ENCODE measurements at places on chromosomes 11 and 22.

DNA sequence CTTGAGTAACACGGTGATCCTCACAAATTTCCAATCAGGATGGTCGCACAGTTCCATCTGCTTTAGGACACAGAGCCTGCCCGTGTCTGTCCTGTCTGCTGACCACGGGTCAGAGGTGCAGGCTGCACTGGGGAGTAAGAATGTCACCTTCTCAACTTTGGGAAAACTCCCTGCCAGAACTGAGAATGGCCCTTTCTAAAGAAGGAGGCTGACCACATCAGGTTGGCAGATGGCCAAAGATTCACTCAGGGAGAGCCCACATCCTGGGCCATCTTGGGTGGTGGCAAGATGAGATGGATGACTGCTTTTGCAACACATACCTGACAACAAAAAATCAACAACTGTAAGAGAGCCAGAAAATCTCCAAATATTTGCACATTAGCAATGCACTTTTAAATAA, 101.9 kb downstream of the IGLL1 start:
- peaks cover 2% of the 10 kb centered on the region for H3K4me1 ChIP-seq
- no peaks in the 10 kb centered on the region for H3K36me3 ChIP-seq
- H3K27me3 ChIP-seq, result peaks cover 33% of the 10 kb centered on the region
- peak; percentile 9 for DNase-seq

DNA sequence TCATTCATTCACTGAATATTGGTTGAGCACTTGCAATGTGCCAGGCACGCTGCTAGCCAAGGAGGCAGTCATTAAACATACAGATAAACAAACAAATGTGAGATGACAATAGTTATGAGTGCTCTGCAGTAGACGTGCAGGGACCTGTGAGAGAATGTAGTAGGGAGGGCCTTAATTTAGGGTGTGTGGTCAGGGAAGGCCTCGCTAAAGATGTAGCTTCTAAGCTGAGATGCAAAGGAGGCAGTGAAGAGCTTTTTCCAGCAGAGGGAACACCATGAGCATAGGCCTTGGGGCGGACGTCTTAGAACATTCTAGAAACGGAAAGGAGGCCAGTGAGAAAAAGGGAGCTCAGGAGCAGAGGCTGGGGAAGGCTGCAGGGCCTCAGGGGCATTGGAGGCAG, 789 bp upstream of the NCF4 start:
- no peaks in the 10 kb centered on the region for H3K36me3 ChIP-seq
- H3K4me3 ChIP-seq, result no peak overlapping the region
- no peak for DNase-seq
- peaks cover 2% of the 10 kb centered on the region for H3K4me1 ChIP-seq
- H3K27ac ChIP-seq, result no peak overlapping the region

DNA sequence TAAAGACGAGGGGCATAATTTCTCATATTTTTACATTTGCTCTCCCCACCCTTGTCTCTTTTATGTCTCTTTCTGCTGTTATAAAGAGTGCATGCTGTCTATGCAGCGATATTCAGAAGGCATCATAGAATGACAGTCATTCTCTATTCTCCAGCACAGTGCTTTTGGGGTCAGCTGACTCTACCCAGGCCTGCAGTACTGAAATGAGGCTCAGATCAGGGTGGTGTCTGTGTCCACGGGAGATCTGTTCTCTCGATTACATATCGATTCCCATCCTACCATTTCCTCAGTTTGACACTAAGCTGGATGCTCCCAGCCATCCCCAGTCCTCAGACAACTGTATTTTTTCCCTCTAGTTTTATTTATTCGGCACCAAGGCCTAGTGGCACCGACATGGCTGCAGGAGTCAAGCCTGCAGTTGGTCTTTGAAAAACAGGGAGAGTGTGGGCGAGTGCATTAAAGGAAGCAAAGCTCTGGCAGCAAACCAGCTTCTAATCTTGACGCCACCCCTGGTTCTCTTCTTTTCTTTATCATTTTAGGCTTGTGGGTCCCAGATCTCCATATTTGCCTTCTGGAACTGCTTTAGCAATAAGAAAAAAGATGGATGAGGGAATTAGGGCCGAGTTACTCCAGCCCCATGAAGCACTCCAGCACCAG, 71.6 kb upstream of the PICALM start:
- no peaks in the 10 kb centered on the region for H3K36me3 ChIP-seq
- DNase-seq, result no peak
- H3K27me3 ChIP-seq, result no peaks in the 10 kb centered on the region
- no peak overlapping the region for H3K4me3 ChIP-seq
- H3K4me1 ChIP-seq, result no peaks in the 10 kb centered on the region
- no peak overlapping the region for H3K27ac ChIP-seq

GRCh38 chr11:43737201-43737590, 56.7 kb downstream of the HSD17B12 start:
- peaks cover 7% of the 10 kb centered on the region for H3K36me3 ChIP-seq
- no peak for DNase-seq
- no peaks in the 10 kb centered on the region for H3K27me3 ChIP-seq
- no peak overlapping the region for H3K4me3 ChIP-seq
- H3K4me1 ChIP-seq, result peaks cover 3% of the 10 kb centered on the region
- H3K27ac ChIP-seq, result peak overlapping the region; percentile 28

DNA sequence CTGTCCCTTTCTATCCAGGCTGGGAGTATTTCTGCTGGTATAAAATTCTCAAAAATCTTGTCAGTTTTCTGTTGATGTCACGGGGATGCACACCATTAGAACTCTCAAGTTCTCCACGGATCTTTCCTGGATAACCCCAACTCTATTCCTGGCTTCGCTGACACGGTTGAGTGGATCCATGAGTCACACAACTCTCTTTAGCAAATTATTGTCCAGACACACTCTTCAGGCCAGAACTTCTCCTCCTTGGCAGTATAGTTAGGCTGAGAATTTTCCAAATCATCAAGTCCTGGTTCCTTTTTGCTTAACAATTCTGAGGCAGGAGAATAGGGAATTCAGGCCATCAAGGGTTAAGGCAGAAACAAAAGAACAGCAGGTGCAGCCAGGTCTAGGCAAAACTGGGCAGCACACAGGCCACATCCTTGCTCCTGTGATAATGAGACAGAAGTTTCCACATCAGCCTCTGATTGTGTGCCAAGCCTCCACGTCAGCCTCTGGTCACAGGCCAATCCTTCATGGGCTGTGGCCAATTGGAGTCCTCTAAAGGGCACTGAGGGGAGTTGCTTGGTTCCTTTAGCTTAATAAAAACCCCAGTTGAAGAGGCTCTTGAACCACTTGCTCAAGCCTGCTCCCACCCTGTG, 5.7 kb upstream of the ACAT1 start:
- peak; percentile 89 for DNase-seq
- H3K4me1 ChIP-seq, result peaks cover 10% of the 10 kb centered on the region
- H3K27ac ChIP-seq, result peak overlapping the region; percentile 95
- no peak overlapping the region for H3K4me3 ChIP-seq
- H3K36me3 ChIP-seq, result peaks cover 8% of the 10 kb centered on the region

- H3K36me3 ChIP-seq, result peaks cover 69% of the 10 kb centered on the region
- H3K27ac ChIP-seq, result no peak overlapping the region
- no peaks in the 10 kb centered on the region for H3K27me3 ChIP-seq
- no peak overlapping the region for H3K4me3 ChIP-seq
- DNase-seq, result no peak
These were observed 5.9 kb downstream of the RNF215 start for GRCh38 chr22:30381264-30381663.

GRCh38 chr22:49617264-49617663, 210.4 kb downstream of the BRD1 start:
- DNase-seq, result no peak
- no peaks in the 10 kb centered on the region for H3K4me1 ChIP-seq
- no peaks in the 10 kb centered on the region for H3K36me3 ChIP-seq

DNA sequence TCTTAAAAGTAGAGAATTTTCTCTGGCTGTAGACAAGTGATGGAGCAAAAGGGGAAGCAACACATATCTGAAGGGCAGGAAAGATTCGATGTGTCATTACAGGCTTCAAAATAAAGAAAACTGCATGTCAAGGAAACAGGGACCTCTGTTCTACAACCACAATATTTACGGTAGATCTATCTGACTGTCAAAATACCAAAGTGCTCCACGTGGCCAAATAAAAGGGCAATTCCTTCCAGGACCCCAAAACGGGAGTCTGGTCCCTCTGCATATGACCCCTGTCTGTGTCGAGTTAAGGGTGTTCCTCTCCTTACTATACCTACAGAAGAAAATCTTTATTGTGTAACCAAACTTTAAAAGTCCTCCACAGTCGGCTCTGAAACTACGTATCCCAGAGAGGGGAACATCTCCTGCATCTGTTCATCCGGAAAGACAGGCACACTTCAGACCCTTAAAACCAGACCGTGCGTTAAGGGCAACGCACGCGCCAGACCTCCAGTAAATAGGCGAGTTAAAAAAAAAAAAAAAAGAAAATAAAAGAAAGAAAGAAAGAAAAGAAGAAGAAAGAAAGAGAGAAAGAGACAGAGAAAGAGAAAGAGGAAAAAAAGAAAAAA, 756 bp downstream of the CLNS1A start:
- H3K4me3 ChIP-seq, result peak overlapping the region; percentile 59
- H3K27ac ChIP-seq, result no peak overlapping the region
- H3K27me3 ChIP-seq, result no peaks in the 10 kb centered on the region
- DNase-seq, result peak; percentile 17

DNA sequence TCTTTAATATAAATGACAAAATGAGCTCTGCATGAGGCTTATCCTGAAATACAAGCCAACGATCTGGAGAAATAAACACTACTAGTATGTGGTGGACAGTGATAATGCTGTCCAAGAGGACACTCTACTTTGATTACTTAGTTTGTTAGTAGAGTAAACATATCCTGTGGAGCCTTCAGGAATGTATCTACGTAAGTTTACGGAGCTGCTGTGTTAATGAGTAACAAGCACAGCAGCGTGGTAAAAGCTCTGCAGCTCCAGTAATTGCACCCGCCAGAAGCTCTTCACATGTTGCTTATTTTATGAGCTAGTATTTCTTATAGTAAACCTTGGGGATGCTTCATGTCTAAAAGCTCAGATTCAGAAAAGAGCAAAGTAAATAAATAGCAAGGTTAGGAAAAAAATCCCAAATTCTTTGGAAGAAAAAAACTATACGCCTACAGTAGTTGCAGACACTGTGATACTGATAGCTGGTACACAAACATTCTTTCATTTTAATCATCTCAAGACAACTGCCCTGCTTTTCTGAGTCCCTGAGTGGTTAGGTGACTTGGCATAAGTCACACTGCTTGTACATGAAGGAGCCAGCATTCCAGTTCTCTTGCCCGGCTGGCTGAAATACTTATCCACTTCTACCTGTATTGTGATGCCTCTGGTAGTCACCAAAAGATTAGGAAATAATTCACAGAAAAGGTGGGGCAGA, 32.7 kb upstream of the CCDC34 start:
- H3K27ac ChIP-seq, result peak overlapping the region; percentile 84
- no peak overlapping the region for H3K4me3 ChIP-seq
- no peaks in the 10 kb centered on the region for H3K36me3 ChIP-seq
- DNase-seq, result peak; percentile 78

GRCh38 chr11:130964058-130964792, 47.9 kb upstream of the SNX19 start:
- no peak overlapping the region for H3K27ac ChIP-seq
- H3K4me3 ChIP-seq, result no peak overlapping the region
- H3K36me3 ChIP-seq, result no peaks in the 10 kb centered on the region

GRCh38 chr11:36540998-36541397, 26.8 kb upstream of the RAG1 start:
- no peak overlapping the region for H3K27ac ChIP-seq
- no peaks in the 10 kb centered on the region for H3K4me1 ChIP-seq
- no peaks in the 10 kb centered on the region for H3K27me3 ChIP-seq
- no peak overlapping the region for H3K4me3 ChIP-seq
- H3K36me3 ChIP-seq, result no peaks in the 10 kb centered on the region

- DNase-seq, result no peak
- H3K4me3 ChIP-seq, result no peak overlapping the region
- peaks cover 33% of the 10 kb centered on the region for H3K36me3 ChIP-seq
- H3K4me1 ChIP-seq, result no peaks in the 10 kb centered on the region
- no peak overlapping the region for H3K27ac ChIP-seq
- H3K27me3 ChIP-seq, result no peaks in the 10 kb centered on the region
These were observed 44.3 kb downstream of the CWF19L2 start for GRCh38 chr11:107413352-107413751.

Data from mesenchymal stem cell (in vitro differentiated cells and primary cell).